Tibial nerve (tissue), 4 donors: ENCODE measurements at places on chromosomes 4 and X. TPM values are rescaled to one million over a fixed set of nuclear protein-coding genes. Genes with fewer than 3 reads are reported as not detected.

- no peaks in the 10 kb centered on the region for H3K4me1 ChIP-seq
- no peak for DNase-seq
- no peak overlapping the region for H3K4me3 ChIP-seq
- H3K27ac ChIP-seq, result no peak overlapping the region
- no peaks in the 10 kb centered on the region for H3K27me3 ChIP-seq
- no peaks in the 10 kb centered on the region for H3K36me3 ChIP-seq
These were observed 70.4 kb downstream of the LRBA start for GRCh38 chr4:150944660-150945059.

DNA sequence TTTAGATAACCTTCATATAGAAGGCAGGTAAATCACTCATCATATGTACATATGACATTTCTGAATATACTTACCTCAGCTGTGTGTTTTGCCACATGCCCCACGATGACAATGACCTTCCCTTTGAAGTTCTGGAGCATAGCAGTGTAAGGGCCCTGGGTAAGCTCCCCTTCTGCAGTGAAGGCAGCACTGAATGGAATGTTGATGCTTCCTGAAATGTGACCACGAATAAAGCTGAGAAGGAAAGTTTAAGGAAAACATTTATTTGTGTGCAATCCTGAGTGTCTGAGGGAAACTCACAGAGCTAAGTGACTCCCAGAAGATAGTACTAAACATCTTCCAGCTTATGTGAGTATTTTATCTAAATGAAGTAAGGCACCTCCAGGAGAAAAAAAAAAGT is 200.1 kb downstream of the NPNT start:
- no peaks in the 10 kb centered on the region for H3K4me1 ChIP-seq
- no peak overlapping the region for H3K27ac ChIP-seq
- H3K4me3 ChIP-seq, result no peak overlapping the region
- peaks cover 59% of the 10 kb centered on the region for H3K36me3 ChIP-seq

- H3K4me1 ChIP-seq, result no peaks in the 10 kb centered on the region
- no peaks in the 10 kb centered on the region for H3K36me3 ChIP-seq
- H3K4me3 ChIP-seq, result no peak overlapping the region
These were observed 23.8 kb downstream of the NOX1 start for GRCh38 chrX:100850317-100850716.

GRCh38 chrX:110698696-110699095 is 96.9 kb downstream of the CHRDL1 start:
- no peak overlapping the region for H3K27ac ChIP-seq
- no peak for DNase-seq
- H3K4me1 ChIP-seq, result no peaks in the 10 kb centered on the region
- no peak overlapping the region for H3K4me3 ChIP-seq

DNA sequence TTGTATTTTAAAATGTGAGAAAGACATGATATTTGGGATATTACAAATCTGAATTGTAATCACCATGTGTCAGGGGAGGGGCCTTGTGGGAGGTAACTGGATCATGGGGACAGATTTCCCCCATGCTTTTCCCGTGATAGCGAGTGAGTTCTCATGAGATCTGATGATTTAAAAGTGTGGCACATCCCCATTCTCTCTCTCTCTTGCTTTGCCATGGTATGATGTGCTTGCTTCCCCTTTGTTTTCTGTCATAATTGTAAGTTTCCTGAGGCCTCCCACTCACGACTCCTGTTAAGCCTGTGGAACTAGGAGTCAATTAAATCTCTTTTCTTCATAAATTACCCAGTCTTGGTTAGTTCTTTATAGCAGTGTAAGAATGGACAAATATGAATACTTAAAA is 39.0 kb downstream of the CCDC158 start:
- H3K27ac ChIP-seq, result no peak overlapping the region
- H3K4me3 ChIP-seq, result no peak overlapping the region
- H3K4me1 ChIP-seq, result no peaks in the 10 kb centered on the region
- H3K27me3 ChIP-seq, result no peaks in the 10 kb centered on the region

- no peak overlapping the region for H3K4me3 ChIP-seq
- H3K4me1 ChIP-seq, result no peaks in the 10 kb centered on the region
- no peak for DNase-seq
- H3K36me3 ChIP-seq, result peaks cover 100% of the 10 kb centered on the region
These were observed 52.8 kb downstream of the NOP14 start for GRCh38 chr4:2910409-2910808.

- DNase-seq, result no peak
- H3K27ac ChIP-seq, result no peak overlapping the region
- H3K27me3 ChIP-seq, result no peaks in the 10 kb centered on the region
- no peaks in the 10 kb centered on the region for H3K36me3 ChIP-seq
These were observed 21.7 kb downstream of the KIAA0232 start for GRCh38 chr4:6804082-6804752.

DNA sequence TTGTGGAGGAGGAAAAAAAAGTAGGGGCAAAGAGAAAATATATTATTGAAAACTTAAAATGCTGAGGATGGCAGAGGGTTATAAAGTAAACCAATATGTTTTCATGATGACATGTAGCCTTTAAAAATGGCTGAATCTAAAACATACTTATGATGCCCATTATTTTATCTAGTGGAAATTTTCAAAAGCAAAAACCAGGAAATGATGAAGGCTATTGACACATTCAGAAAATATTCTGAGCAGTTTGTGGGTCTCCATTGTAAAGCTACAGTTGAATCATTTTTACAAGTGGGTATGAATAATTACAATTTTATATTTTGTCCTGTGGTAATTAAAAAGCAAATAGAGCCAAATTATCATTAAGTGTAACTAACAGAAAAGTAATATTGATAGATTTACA is 10.7 kb downstream of the PLS3 start:
- DNase-seq, result no peak
- H3K27me3 ChIP-seq, result no peaks in the 10 kb centered on the region
- no peak overlapping the region for H3K4me3 ChIP-seq
- H3K27ac ChIP-seq, result no peak overlapping the region

- no peak for DNase-seq
- H3K27ac ChIP-seq, result no peak overlapping the region
- H3K4me3 ChIP-seq, result no peak overlapping the region
- H3K4me1 ChIP-seq, result peaks cover 6% of the 10 kb centered on the region
- no peaks in the 10 kb centered on the region for H3K36me3 ChIP-seq
- no peaks in the 10 kb centered on the region for H3K27me3 ChIP-seq
These were observed 438.3 kb downstream of the CENPC start for GRCh38 chr4:67106861-67107460.

GRCh38 chr4:147336252-147336651 is 144.6 kb upstream of the EDNRA start:
- no peak for DNase-seq
- H3K4me1 ChIP-seq, result peaks cover 14% of the 10 kb centered on the region
- no peaks in the 10 kb centered on the region for H3K27me3 ChIP-seq
- H3K36me3 ChIP-seq, result no peaks in the 10 kb centered on the region

DNA sequence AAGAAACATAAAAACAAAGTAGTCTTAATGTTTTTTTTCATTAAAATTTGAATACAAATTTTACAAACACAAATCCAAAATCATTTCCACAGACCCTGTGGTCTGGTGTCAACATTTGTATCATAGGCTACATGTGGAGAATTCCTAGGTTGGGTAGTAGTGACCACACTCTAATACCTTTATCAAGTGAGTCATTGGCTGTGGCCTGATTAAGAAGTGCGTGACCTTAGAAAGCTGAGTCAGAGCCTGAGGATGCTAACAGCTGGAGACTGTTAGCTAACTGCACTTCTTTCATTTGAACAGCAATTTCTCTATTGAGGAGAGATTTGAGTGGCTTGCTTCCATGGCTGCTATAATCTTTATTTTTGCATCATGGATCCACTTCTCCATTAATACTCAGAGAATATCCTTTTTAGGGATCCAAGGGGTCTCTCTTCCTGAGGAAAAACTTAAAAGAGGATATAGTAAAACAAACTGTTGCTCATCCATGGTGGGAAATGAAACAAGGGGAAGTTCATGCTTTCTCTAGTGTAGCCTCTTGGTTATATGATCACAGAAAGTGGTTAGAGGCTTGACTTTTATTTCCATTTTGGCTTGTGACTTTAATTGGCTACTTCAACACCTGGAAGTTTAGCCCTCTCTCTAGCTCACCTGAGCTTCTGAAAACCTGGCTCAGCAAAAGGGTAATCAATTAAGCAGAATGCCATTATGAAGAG is 335.8 kb downstream of the PABPC4L start:
- H3K36me3 ChIP-seq, result no peaks in the 10 kb centered on the region
- H3K27me3 ChIP-seq, result no peaks in the 10 kb centered on the region
- H3K27ac ChIP-seq, result no peak overlapping the region
- H3K4me1 ChIP-seq, result no peaks in the 10 kb centered on the region

DNA sequence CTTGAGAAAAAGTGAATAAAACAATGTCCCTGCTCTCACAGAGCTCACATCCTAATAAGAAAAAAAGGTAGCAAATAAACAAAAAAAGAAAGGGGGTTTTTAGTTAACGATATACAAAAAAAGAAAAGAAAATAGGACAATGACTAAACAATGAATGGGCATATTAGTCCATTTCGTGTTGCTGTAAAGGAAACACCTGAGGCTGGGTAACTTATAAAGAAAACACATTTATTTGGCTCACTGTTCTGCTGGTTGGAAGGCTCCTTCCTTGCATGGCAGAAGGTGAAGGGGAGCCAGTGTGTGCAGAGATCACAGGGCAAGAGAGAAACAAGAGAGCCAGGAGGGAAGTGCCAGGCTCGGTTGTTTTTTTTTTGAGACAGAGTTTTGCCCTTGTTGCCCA is 4.7 kb upstream of the KLF3 start:
- no peak for DNase-seq
- H3K27ac ChIP-seq, result no peak overlapping the region
- no peaks in the 10 kb centered on the region for H3K36me3 ChIP-seq
- no peaks in the 10 kb centered on the region for H3K27me3 ChIP-seq

DNA sequence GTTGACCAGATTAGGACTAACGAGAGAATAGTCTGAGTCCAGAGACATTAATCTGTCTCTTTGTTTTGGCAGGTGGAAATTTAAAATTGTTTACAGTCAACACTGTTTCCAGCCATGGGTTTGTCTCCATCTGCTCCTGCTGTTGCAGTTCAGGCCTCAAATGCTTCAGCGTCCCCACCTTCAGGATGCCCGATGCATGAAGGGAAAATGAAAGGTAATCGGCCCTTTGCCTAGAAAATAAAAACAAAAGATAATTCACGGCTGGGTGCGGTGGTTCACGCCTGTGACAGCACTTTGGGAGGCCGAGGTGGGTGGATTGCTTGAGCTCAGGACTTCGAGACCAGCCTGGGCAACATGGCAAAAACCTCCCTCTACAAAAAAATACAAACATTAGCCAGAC is 815 bp downstream of the HCCS start:
- H3K36me3 ChIP-seq, result peaks cover 19% of the 10 kb centered on the region
- H3K4me3 ChIP-seq, result peak overlapping the region; percentile 80
- DNase-seq, result no peak
- H3K27me3 ChIP-seq, result no peaks in the 10 kb centered on the region
- peak overlapping the region; percentile 90 for H3K27ac ChIP-seq
- peaks cover 24% of the 10 kb centered on the region for H3K4me1 ChIP-seq

GRCh38 chrX:22163326-22163725 is 109.4 kb upstream of the CBLL2 start:
- H3K4me3 ChIP-seq, result no peak overlapping the region
- no peak for DNase-seq
- H3K27me3 ChIP-seq, result no peaks in the 10 kb centered on the region
- H3K4me1 ChIP-seq, result no peaks in the 10 kb centered on the region

- no peak overlapping the region for H3K27ac ChIP-seq
- no peaks in the 10 kb centered on the region for H3K27me3 ChIP-seq
- H3K36me3 ChIP-seq, result no peaks in the 10 kb centered on the region
- no peak overlapping the region for H3K4me3 ChIP-seq
- DNase-seq, result no peak
These were observed 20.3 kb upstream of the LSM6 start for GRCh38 chr4:146155152-146155724.

DNA sequence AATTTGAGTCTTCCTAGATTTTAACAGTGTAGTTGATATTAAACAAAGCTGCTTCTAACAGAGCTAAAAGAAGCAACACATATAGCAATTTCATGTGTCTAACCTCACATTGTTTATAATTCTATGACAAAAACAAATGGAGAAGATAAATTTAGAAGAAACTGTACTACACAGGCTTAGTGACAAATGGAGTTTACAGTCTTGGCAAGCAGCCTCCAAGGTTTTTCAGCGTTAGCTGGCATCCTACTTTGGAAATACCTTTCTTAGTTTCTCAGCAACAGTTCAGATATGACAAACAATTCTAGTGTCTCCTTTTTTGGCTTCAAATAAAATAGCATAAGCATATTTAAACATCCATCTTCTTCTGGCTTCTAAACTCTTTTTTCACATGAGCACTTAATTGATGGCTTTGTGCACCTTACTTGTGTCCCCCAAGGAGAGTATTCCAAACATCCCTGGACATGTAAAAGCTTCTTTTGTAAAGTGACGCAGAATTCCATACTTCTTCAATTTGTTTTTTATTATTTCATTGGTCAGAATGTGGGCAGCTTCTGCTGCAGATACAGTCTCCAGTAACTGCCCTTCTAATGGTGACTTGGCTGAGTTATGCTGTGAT is 249.8 kb downstream of the ANTXR2 start:
- H3K4me1 ChIP-seq, result no peaks in the 10 kb centered on the region
- DNase-seq, result no peak
- no peak overlapping the region for H3K4me3 ChIP-seq
- no peaks in the 10 kb centered on the region for H3K27me3 ChIP-seq
- no peak overlapping the region for H3K27ac ChIP-seq
- no peaks in the 10 kb centered on the region for H3K36me3 ChIP-seq

DNA sequence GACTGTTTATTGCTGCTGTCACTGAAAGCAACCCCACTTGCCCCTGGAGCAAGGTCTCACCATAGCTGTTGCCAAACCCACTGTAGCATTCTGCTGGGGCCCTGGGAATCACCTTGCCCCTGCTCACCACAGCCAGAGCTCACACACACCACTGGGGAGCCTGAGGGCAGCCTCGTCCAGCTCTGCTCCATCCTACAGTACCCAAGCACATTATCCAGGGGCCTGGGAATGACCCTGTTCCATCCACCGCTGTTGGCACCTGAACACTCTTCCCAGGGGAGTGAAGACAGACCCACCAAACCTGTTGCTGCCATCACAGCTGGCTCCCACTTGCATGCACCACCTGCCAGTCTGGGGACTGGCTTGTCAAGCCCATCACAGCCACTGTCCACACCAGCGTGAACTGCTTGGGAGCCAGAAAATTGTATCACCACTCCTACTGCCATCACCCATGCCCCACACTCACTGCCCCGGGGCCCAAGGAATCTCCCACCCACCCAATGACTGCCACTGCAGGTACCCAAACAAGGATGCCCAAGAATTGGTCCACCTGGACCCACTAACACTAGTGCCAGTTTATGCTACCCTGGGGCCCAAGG is 811.3 kb downstream of the KLHL13 start:
- no peak for DNase-seq
- no peak overlapping the region for H3K4me3 ChIP-seq
- H3K36me3 ChIP-seq, result no peaks in the 10 kb centered on the region

- H3K4me1 ChIP-seq, result no peaks in the 10 kb centered on the region
- no peak overlapping the region for H3K4me3 ChIP-seq
- no peak overlapping the region for H3K27ac ChIP-seq
- H3K27me3 ChIP-seq, result no peaks in the 10 kb centered on the region
These were observed 35.1 kb upstream of the TBL1X start for GRCh38 chrX:9429767-9430166.

DNA sequence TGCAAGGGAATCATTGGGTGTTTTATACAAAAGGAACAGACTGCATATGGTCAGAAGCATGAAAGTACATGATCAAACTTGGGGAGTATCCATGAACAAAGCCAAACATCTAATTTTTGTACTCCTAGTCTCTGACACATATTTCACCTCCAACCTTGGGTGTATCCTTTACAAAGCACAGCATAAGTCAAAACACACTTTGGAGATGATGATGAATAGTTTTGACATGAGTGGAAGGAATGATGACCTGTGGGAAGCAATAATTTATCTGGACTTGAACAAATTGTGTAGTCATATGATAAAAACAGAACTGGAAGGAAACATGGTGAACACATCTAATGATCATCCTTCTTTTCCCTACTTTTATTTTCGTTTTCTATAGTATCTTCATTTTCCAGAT is 108.7 kb upstream of the PLS3 start:
- no peak for DNase-seq
- H3K36me3 ChIP-seq, result no peaks in the 10 kb centered on the region
- H3K27me3 ChIP-seq, result no peaks in the 10 kb centered on the region
- H3K27ac ChIP-seq, result no peak overlapping the region

Gene SGMS2
- 179 TPM for total RNA-seq
